Mesothelial cell of epicardium (in vitro differentiated cells): ENCODE measurements at places on chromosomes 12 and 14. TPM values are rescaled to one million over a fixed set of nuclear protein-coding genes. Genes with fewer than 3 reads are reported as not detected.
A peak's percentile ranks its signal among the peaks of the same experiment; 100 is the strongest.

GRCh38 chr14:101851736-101852405, 90.4 kb downstream of the PPP2R5C start:
- peaks cover 12% of the 10 kb centered on the region for H3K4me1 ChIP-seq
- no peak for DNase-seq
- H3K4me3 ChIP-seq, result no peak overlapping the region
- no peaks in the 10 kb centered on the region for H3K27me3 ChIP-seq
- H3K36me3 ChIP-seq, result no peaks in the 10 kb centered on the region

GRCh38 chr14:49594347-49595091, 4.2 kb upstream of the LRR1 start:
- peak overlapping the region; percentile 25 for H3K4me3 ChIP-seq
- no peaks in the 10 kb centered on the region for H3K36me3 ChIP-seq
- no peaks in the 10 kb centered on the region for H3K27me3 ChIP-seq

DNA sequence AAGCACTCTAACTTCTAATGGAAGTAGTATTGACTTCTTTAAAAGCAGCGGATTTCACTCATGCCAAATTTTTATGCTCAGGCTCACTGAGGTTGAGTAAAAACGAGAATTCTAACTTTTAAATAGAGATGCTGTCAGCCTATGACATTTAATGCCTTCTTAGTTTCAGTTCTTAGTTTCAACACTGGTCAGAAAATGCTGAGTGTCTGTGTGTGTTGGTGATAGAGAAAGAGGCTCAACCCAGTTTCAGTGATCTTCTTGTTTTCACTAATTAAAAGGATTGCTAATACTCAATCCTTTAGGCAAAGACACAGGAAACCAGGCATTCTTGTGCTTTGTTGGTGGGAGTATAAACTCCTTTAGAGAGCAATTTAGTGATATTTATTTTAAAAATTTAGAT, 31.0 kb downstream of the PEBP1 start:
- H3K27me3 ChIP-seq, result no peaks in the 10 kb centered on the region
- no peaks in the 10 kb centered on the region for H3K4me1 ChIP-seq
- H3K36me3 ChIP-seq, result peaks cover 22% of the 10 kb centered on the region
- no peak overlapping the region for H3K27ac ChIP-seq
- no peak overlapping the region for H3K4me3 ChIP-seq

- no peaks in the 10 kb centered on the region for H3K36me3 ChIP-seq
- H3K27ac ChIP-seq, result peak overlapping the region; percentile 39
- H3K4me1 ChIP-seq, result peaks cover 7% of the 10 kb centered on the region
- no peak overlapping the region for H3K4me3 ChIP-seq
- no peak for DNase-seq
Observed at GRCh38 chr14:73816393-73816816, 35.2 kb upstream of the PTGR2 start.

DNA sequence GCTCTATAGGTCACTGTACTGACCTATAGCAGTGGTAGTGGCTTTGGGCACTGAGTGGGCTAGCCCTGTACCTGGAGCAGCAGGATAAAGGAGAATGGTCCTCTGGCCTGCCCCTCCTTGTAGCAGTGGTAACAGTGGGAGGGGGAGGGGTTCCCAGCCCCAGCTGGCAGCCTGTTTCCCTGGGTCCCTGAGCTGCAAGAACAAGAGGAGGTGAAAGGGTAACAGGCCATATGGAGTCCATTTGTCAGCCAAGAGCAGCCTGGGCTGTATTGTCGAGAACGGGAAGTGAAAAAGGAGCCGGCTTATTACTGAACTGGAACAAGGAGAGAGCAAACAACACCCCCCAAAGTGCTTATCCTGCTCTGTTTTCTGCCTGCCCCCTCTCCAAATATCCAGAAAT, 73.8 kb upstream of the SRSF5 start:
- H3K4me1 ChIP-seq, result peaks cover 37% of the 10 kb centered on the region
- no peak overlapping the region for H3K4me3 ChIP-seq
- no peaks in the 10 kb centered on the region for H3K27me3 ChIP-seq

GRCh38 chr14:74737753-74738325, 24.9 kb downstream of the FCF1 start:
- no peaks in the 10 kb centered on the region for H3K27me3 ChIP-seq
- H3K27ac ChIP-seq, result no peak overlapping the region
- H3K4me3 ChIP-seq, result no peak overlapping the region
- H3K36me3 ChIP-seq, result peaks cover 18% of the 10 kb centered on the region

GRCh38 chr12:54603173-54603814, 14.8 kb upstream of the PPP1R1A start:
- peaks cover 28% of the 10 kb centered on the region for H3K27me3 ChIP-seq
- H3K4me3 ChIP-seq, result no peak overlapping the region
- DNase-seq, result no peak
- H3K27ac ChIP-seq, result no peak overlapping the region

GRCh38 chr14:56590535-56590960, 10.9 kb downstream of the TMEM260 start:
- H3K27ac ChIP-seq, result no peak overlapping the region
- no peak for DNase-seq
- H3K36me3 ChIP-seq, result peaks cover 15% of the 10 kb centered on the region
- H3K27me3 ChIP-seq, result no peaks in the 10 kb centered on the region
- peaks cover 12% of the 10 kb centered on the region for H3K4me1 ChIP-seq

- peaks cover 5% of the 10 kb centered on the region for H3K36me3 ChIP-seq
- no peaks in the 10 kb centered on the region for H3K4me1 ChIP-seq
- H3K27ac ChIP-seq, result no peak overlapping the region
Observed at GRCh38 chr14:79920180-79920692, 291.1 kb downstream of the DIO2 start.

DNA sequence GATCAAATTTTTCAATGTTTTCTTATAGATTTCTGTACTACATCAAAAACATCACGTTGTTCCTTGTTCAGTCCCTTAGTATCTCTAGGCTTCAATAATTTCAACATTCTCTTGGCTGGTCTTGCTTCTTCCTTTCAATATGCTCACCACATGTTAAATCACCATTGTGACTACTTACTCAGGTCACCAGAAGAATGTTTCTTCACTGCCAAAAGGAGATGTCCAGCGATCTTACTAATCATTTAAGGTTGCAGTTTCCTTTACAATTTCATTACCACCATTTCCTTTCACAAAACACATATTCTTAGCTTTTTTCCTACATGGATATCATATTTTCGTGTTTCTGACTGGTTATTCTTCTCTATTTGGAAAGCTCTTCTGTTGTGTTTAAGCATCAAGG, 363.8 kb downstream of the NAV3 start:
- DNase-seq, result no peak
- H3K4me1 ChIP-seq, result peaks cover 7% of the 10 kb centered on the region
- H3K27ac ChIP-seq, result no peak overlapping the region
- H3K4me3 ChIP-seq, result no peak overlapping the region
- H3K27me3 ChIP-seq, result no peaks in the 10 kb centered on the region

DNA sequence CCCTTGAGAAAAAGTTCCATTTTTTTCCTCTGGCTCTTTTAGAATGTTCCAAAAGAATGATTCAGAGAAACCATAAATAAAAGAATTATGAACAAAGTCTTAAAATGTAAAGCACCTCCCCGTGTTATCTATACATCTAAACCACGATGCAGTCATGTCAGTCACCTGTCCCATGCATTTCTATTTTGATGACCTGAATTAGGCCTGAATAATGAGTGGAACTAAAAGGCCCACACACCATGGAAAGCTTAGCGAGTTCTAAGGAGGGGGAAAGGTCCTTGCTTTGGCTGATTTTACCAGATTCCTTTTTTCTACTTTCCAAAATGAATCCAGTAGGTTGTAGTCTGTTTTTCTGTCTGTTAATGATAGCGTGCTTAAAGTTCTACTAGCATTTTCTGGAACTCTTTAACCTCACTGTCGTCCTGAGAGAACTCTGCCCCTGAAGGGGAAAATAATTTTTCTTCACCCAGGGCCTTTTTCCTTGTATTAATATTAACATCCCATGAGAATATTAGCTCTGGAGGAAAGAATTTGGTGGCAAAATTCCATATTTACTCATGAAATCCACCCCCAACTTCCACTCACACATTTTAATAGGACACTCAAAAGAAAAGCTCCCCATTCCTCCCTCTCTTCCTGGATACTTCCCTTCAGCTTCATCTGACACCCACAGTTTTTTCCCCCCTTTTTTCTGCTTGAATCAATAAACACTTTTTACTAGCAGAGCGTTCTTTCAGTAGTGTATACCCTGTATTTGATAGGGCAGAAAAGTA, 266.3 kb upstream of the DIO2 start:
- H3K27ac ChIP-seq, result no peak overlapping the region
- H3K27me3 ChIP-seq, result no peaks in the 10 kb centered on the region
- H3K36me3 ChIP-seq, result peaks cover 3% of the 10 kb centered on the region
- H3K4me1 ChIP-seq, result no peaks in the 10 kb centered on the region

- H3K4me1 ChIP-seq, result no peaks in the 10 kb centered on the region
- H3K27ac ChIP-seq, result peak overlapping the region; percentile 44
- no peak overlapping the region for H3K4me3 ChIP-seq
- no peaks in the 10 kb centered on the region for H3K27me3 ChIP-seq
- H3K36me3 ChIP-seq, result peaks cover 15% of the 10 kb centered on the region
Observed at GRCh38 chr12:89733579-89734201, 25.1 kb upstream of the ATP2B1 start.

GRCh38 chr14:57686304-57686703, 179.6 kb downstream of the SLC35F4 start:
- H3K4me1 ChIP-seq, result no peaks in the 10 kb centered on the region
- no peak overlapping the region for H3K27ac ChIP-seq
- H3K27me3 ChIP-seq, result peaks cover 23% of the 10 kb centered on the region
- no peak overlapping the region for H3K4me3 ChIP-seq
- H3K36me3 ChIP-seq, result no peaks in the 10 kb centered on the region

DNA sequence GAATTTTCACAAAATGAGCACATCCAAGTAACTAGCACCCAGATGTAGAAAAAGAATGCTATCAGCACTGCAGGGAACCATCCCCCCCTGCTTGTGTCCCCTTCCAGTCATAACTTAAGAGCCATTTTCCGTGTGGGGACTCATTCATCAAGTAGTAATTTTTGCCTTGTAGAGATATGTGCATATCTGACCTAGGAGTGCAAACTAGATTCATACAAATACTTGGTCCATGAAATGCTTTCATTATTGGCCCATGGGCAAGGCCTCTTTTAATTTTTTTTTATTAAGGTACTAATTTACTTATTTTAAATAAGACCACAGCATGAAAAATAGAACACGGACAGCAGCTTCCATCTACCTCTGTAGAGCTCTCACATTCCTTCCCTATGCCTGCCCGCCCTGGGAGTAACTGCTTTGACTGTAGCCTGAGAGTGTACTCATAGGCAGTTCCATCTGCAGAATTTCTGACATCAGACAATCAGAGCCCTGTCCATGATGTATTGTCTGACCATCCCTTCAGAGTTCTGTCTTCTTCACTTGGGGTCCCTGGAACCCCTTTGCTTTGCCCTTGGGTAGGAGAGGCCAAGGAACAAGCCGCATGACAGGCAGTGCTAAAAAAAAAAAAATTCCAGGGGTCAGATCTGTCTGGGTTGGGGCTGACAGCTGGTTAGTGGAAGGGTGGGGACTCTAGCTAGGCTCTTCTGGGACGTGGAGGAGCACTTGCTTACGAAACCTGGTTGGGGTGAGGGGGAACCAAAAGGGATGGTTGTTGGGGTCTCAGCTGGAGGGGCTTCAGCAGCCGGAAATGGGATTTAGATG, 131.7 kb downstream of the C12orf75 start:
- H3K36me3 ChIP-seq, result no peaks in the 10 kb centered on the region
- H3K4me1 ChIP-seq, result peaks cover 46% of the 10 kb centered on the region
- DNase-seq, result no peak
- H3K4me3 ChIP-seq, result no peak overlapping the region
- no peaks in the 10 kb centered on the region for H3K27me3 ChIP-seq

GRCh38 chr12:131946757-131947156, 3.0 kb upstream of the EP400 start:
- H3K4me1 ChIP-seq, result no peaks in the 10 kb centered on the region
- peak; percentile 7 for DNase-seq
- H3K27ac ChIP-seq, result no peak overlapping the region
- H3K27me3 ChIP-seq, result no peaks in the 10 kb centered on the region
- no peak overlapping the region for H3K4me3 ChIP-seq

DNA sequence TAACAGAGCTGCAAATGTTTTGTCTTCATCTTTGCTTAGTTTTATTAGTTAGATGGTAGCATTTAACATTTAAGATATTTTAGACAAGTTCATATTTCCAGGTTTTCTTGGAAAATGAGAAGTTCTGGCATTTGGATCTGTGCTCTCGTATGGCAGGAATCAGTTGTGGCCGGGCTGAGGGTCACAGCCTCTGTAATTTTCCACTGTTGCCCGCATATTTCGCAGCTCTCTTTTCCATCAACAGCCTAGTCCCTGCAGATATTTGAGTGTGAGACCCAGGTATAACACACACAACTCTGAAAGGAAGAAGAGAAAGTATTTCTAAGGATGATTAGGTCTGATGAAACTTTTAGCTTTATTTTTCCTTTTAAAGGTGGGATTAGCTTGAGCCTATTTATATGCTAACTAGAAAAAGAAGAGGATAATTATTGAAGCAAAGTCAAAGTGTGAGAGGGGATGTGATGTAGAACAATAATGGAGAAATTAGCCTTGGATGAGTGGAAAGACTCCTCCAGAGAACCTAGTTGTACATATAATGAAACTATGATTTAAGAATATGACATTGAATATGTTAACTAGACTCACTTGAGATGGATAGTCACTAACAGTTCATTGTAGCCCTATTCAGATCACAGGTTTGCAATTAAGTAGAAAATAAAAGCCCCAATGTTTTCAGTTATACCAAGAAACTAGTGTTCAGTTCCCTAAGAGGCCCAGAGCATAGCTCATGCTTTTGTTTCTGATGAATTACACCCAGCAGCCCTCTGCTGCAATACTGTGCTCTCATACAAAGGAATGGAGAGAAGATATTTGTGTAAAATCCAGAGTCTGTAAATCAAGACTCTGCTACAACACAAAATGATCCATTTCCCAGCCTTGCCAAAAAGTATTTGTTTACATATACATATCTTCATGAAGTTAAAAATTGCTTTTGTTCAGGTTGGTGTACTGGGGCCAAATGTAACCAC, 158.4 kb downstream of the C12orf50 start:
- peak overlapping the region; percentile 86 for H3K27ac ChIP-seq
- no peaks in the 10 kb centered on the region for H3K36me3 ChIP-seq
- H3K4me3 ChIP-seq, result no peak overlapping the region
- no peaks in the 10 kb centered on the region for H3K27me3 ChIP-seq

GRCh38 chr12:828726-829395, 76.5 kb downstream of the WNK1 start:
- peak overlapping the region; percentile 7 for H3K27ac ChIP-seq
- no peak overlapping the region for H3K4me3 ChIP-seq
- H3K27me3 ChIP-seq, result no peaks in the 10 kb centered on the region
- DNase-seq, result no peak
- peaks cover 23% of the 10 kb centered on the region for H3K36me3 ChIP-seq

DNA sequence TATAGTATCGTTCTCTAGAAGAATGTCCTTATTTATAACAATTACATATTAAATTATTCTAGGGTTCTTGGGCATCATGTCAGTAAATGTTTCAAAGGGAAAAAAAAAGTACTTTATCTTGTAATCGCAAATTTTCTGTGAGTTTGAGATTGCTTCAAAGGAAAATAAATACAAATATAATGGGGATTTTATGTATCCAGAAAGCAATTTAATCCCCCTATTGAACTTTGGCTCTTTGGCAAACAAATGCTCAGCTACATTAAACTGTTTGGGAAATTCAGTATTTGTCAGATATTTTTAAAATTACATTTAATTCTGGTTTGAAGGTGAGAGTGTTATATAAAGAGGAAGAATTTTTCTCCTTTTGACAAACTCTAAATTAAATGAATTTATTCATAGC, 8.0 kb downstream of the ACSS3 start:
- no peak overlapping the region for H3K27ac ChIP-seq
- peaks cover 35% of the 10 kb centered on the region for H3K4me1 ChIP-seq
- no peak for DNase-seq
- no peaks in the 10 kb centered on the region for H3K36me3 ChIP-seq

Gene TAPBPL
- 2.2 to 2.6 TPM (median 2.5 TPM) in 3 replicates for total RNA-seq

Gene LBHD2
- not detected in 3 replicates for total RNA-seq

Gene DDN
- total RNA-seq, result 0.27 to 0.36 TPM (median 0.29 TPM) in 3 replicates

Gene SP1
- total RNA-seq, result 112 to 120 TPM (median 116 TPM) in 3 replicates

Gene CD163
- total RNA-seq, result 0.22 to 0.38 TPM (median 0.36 TPM) in 3 replicates

Gene HAL
- 1.6 to 2.0 TPM (median 1.6 TPM) in 3 replicates for total RNA-seq

Gene NGB
- total RNA-seq, result not detected in 3 replicates

Gene CLEC2B
- total RNA-seq, result not detected in 3 replicates

Gene FOXN3
- total RNA-seq, result 114 to 124 TPM (median 120 TPM) in 3 replicates

Gene MIP
- not detected in 3 replicates for total RNA-seq

Gene TCL1A
- not detected in 3 replicates for total RNA-seq
